ENCODE measurements at places on chromosomes 4 and X.

GRCh38 chrX:140091125-140091886 is 126.0 kb upstream of the CXorf66 start:
- no peak for DNase-seq

GRCh38 chr4:165360985-165361670 is 17.7 kb upstream of the CPE start:
- DNase-seq, result no peak

DNA sequence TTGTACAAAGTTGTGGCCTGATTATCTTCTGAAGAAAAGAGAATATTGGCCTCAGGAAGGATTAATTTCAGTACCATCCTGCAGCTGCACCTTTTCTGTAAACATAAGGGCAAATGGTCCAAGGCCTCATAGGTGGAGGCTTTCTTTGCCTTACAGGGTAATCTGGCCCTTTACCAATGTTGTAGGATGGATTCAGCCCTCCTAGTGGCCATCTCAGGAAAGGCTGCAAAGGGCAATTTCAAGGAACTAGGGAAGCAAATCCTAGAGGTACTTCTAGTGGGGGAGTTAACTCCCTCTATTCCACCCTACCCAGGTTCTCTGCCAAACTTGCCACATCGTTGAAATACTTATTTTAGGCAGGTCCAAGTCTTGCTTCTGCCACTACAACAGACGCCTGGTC is 57.6 kb downstream of the UGT2B11 start:
- DNase-seq, result no peak

- DNase-seq, result no peak
Observed at GRCh38 chr4:42824278-42824977, 68.1 kb upstream of the GRXCR1 start.

GRCh38 chrX:108511721-108512120 is 72.1 kb downstream of the COL4A5 start:
- DNase-seq, result no peak

DNA sequence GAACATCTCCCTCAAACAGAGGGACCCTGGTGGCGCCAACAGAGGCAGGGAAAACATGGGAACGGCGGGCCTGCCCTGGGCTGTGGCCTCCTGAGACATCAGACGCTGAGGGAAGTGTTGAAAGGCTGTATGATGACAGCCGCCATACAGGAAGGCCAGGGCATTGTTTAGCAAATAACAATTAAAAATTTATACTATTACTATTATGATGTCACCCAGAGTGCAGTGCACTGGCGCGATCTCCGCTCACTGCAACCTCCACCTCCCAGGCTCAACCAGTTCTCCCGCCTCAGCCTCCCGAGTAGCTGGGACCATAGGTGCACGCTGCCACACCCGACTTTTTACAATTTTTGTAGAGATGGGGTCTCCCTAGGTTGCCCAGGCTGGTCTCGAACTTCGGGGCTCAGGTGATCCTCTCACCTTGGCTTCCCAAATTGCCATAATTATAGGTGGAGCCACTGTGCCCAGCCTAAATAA is 54.6 kb downstream of the CPZ start:
- no peak for DNase-seq

DNA sequence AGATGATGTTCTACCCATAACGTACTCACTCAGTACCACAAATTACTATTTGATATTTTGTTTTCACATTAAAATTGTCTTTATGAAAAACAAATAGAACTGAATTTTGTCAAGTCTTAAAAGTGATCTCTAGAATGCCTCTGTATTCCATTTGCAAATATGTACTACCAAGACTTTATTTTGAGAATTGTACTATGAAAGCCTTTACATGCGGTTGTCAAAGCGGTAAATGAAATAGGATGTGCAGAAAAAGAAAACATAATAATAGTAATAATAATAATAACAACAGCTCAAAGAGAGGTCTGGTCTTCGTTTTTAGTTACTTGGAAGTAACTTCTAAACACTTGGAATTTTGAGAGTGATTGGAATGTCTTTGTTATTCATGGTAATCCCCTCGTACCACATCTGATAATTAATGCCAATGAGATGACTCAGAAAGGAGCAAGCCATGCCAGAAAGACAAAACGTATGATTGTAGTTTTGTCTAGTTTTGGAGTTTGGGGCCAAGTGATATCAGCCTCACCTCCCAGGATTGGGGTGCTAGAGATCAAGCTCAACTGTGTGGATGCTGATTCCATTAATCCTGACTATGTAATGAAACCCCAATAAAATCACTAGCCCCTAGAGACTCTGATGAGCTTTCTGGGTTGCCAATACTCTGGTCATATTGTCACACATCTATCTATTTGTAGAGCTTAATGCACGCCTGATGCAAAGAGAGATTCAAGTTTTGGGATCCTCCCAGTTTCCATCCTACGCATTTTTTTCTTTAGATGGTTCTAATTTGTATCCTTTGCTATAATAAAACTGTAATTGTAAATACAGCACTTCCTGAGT is 20.2 kb upstream of the CTSO start:
- no peak for DNase-seq

DNA sequence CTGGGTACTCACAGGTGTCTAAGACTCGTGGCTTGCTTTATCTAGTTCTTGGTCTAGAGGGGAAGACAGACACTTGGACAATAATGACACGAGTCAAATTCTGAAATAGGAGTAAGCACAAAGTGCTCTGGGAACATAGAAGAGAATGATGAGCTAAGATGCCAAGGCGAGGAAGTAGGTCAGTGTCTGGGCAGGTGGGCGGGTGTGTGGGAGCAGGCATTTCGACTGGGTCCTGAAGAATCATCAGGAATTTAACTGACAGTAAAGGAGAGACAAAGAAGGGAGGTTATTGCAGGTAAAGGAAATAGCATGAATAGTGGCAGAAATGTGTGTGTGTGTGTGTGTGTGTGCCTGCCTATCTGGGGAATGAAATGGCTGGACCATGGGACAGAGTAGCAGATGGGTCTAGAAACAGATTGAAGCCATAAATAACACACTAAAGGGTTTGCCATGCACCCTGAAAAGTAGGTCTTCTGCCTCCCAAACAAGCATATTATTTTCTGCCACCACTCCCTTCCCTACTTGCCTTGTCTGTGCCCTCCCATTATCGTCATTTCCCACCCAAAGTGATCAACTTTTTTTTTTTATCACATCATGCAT is 58.4 kb upstream of the SLC25A43 start:
- DNase-seq, result no peak

DNA sequence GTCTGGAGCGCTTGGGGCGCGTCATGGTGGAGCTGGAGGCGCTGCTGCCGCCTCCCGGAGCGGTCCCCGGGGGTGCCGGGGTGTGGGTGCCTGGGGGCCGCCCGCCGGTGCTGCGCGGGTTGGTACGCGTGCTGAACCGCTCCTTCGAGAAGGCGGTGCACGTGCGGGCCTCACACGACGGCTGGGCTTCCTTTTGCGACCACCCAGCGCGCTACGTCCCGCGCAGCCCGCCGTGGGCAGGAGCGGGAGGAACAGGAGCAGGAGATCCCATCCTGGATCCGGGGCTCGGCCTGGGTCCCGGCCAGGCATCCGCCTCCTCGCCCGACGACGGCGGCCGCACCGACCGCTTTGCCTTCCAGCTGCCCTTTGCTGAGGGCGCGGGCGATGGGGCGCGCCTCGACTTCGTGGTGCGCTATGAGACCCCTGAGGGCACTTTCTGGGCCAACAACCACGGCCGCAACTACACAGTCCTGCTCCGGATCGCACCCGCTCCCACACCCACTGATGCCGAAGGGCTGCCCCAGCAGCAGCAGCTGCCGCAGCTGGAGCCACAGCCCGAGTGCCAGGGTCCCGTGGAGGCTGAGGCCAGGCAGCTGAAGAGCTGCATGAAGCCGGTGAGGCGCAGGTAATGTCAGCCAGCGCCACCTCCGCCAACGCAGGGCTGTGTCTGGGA is 792 bp downstream of the PPP1R3F start:
- no peak for DNase-seq

DNA sequence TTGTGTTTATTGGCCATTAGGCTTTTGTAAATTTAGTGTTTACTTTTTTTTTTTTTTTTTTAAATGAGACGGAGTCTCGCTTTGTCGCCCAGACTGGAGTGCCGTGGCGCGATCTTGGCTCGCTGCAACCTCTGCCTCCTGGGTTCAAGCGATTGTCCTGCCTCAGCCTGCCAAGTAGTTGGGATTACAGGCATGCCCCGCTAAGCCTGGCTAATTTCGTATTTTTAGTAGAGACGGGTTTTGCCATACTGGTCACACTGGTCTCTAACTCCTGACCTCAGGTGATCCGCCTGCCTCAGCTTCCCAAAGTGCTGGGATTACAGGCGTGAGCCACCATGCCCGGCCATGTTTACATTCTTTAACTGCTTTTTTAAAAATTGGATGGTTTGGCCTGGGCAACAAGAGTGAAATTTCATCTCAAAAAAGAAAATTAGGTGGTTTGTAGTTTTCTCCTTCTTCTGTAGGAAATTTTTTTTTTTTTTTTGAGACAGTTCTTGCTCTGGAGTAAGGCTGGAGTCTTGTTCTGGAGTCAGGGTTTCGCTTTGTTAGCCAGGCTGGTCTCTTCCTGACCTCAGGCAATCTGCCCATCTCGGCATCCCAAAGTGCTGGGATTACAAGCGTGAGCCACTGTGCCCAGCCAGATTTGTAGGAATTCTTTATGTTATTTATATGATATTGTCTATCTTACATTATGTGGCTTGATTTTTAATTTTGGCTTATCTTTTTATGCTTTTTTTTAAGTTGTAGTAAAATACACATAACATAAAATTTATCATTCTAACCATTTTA is 15.1 kb downstream of the UBE2K start:
- DNase-seq, result no peak

- DNase-seq, result no peak
Observed at GRCh38 chr4:43348591-43348990, 456.1 kb downstream of the GRXCR1 start.

GRCh38 chrX:110846071-110846470 is 50.5 kb upstream of the CHRDL1 start:
- no peak for DNase-seq

DNA sequence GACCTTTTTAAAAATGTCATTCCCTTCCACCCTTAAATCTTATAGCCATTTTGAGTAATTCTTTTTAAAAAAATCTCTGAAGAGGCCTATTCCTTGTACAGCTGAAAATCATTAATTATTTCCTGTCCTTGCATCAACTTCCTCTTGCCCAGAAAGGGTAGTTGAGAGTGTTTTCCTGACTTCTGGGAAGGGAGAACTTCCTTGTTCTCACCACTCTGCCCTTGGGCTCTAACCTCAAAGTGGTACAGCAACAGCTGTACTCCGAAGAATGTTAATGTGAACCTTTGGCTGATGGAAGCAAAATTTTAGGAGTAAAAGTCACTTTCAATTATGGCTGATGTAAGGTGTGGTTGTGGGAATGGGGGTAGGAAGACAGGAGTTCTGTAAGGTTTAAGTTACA is 15.1 kb upstream of the FABP2 start:
- DNase-seq, result no peak

DNA sequence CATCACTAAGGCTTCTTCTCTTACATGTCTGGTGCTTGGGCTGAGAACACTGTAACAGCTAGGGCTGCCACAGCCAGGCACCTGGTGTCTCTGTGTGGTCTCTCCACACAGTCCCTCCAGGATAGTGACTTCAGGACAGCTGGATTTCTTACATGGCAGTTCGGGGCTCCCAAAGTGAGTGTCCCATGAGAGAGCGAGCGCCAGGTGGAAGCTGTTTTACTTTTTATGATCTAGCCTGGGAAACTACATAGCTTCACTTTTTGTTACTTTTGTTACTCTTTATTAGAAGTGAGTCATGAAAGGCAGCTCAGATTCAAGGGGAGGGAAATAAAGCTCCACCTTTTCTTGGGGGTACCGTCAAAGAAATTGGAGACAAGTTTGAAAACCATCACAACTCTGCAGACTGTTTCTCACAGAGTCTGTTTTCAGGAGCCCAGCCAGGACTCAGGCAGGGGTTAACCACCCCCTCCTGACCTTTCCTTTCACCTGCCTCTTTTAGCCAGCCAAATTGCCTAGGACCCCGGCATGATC is 373.0 kb downstream of the MID1IP1 start:
- DNase-seq, result no peak

GRCh38 chr4:140018931-140019618 is 134.9 kb downstream of the MAML3 start:
- DNase-seq, result no peak

DNA sequence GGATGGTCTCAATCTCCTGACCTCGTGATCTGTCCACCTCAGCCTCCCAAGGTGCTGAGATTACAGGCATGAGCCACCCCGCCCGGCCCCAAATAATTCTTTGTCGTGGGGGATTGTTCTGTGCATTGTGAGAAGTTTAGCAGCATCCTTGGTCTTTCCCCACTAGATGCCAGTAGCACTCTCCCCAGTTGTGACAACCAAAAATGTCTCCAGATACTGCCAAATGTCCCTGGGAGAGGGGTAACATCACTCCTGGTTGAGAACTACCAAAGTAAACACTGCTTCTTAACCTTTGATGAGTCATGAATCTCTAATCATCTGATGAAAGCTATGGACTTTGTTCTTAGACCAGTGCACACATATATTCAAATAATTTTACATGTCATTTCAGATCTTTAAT is 90.7 kb upstream of the BRS3 start:
- DNase-seq, result no peak

GRCh38 chr4:13413729-13414437 is 70.3 kb downstream of the RAB28 start:
- DNase-seq, result no peak

DNA sequence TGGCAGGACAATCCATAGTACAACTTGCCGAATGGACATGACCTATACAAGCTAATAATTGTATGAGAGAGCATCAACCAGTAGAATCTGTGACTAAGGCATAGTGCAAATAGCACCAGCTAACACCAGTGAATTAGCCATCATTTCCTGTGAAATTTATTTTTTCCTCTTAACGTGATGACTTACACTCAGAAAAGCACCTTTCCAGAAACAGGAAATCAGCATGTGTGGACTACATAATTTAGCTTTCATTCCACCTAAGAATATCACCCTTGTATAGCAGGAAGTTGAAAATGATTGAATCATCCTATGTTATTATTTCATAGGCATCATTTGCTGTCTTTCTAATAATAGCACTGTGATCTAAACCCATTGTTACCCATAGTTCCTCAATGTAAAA is 1393.4 kb upstream of the PCDH7 start:
- DNase-seq, result no peak

- DNase-seq, result no peak
Observed at GRCh38 chrX:19735244-19735643, 152.2 kb downstream of the SH3KBP1 start.

DNA sequence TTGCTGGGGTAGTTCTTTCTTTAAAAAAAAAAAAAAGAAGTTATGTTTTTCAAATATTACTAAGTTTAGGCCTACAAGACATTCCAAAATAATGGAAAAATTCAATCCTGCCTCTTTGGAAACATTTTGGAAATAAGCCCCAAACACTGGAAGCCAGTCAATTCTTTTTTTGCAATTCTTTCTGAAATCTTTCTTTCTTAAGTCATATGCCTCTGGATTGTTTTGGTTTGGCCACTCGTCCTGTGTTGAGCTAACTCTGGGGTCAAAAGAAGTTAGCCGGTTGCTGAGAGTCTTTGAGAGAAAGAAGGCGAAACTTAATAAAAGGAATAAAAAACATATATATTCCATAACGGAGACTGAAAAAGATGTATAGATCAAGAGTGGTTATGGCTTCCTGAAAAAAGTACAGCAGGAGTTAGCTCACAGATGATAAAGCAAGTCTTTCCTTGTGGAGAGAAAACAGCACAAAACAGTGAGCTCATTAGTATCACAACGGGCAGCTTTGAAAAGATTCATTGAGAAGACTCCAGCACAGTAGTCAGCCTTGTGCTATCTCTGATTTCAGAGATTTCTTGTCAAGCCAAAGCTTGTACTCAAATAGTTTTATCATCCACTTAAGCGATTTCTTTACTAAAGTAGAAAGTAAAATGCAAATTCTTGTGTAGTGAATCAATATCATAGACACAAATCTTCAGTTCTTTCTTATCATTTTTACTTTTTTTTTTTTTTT is 64.8 kb downstream of the PLS3 start:
- DNase-seq, result no peak

Measured in CD4-positive, alpha-beta T cell treated with Interferon gamma for 1 hour (primary cell).